Type B pancreatic cell (in vitro differentiated cells): ENCODE measurements at places on chromosomes 5 and 9. TPM values are rescaled to one million over a fixed set of nuclear protein-coding genes. Genes with fewer than 3 reads are reported as not detected.

GRCh38 chr5:77633207-77633675 is 5.3 kb downstream of the OTP start:
- no peaks in the 10 kb centered on the region for H3K36me3 ChIP-seq
- DNase-seq: no peak
- H3K27ac ChIP-seq: no peak overlapping the region
- H3K4me3 ChIP-seq: no peak overlapping the region

DNA sequence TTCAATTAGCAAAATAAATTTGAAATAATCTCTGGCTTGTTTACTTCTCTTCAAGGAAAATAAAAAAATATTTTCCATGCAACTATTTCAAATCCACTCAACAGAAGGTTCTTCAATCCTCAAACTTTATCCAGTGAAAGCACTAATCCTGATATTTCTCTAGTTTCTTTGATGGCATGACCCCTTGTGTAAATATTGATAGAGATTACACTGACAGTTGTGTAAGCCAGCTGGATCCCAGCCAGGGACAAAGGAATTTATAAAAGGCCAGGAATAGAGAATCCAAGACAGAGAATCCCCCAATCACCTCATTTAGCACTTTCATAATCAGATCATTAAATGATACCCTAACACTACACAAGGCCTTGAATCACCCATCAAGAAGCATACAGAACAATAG is 135.2 kb downstream of the GNA14 start:
- H3K27ac ChIP-seq: no peak overlapping the region
- H3K36me3 ChIP-seq: no peaks in the 10 kb centered on the region
- H3K4me1 ChIP-seq: peaks cover 14% of the 10 kb centered on the region
- H3K4me3 ChIP-seq: no peak overlapping the region

- no peak overlapping the region for H3K27ac ChIP-seq
- peaks cover 14% of the 10 kb centered on the region for H3K4me1 ChIP-seq
- no peak overlapping the region for H3K4me3 ChIP-seq
- no peaks in the 10 kb centered on the region for H3K27me3 ChIP-seq
- no peak for DNase-seq
Observed at GRCh38 chr5:154236536-154237375, 46.2 kb downstream of the GALNT10 start.

DNA sequence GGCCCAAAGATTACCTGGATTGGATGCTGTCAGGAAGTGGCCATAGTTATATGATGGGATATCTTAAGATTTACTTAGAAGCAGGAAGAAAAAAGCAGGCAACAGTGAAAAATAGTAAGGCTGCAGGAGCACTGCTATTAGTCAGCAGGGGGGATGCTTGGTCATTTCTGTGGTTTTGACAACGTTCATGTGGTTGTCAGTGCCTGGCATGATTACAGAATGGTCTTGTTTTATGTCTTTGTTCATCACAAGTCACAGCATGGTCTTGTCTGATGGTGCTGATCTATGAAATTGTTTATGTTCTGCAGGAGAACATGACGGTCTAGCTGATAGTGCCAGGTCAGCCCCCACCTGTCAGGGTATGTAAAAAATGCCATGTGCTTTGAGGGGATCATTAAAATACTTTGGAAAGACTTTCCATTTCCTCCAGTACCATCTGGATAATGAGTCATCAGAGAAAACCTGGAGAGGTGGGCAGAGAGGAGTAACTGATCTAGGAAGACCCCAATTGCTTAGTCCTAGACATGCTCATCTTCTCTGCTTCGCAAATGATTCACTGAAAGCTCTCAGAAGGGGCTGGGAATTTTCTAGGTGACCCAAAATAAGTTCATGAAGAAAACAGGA is 48.5 kb downstream of the PLGRKT start:
- no peak overlapping the region for H3K4me3 ChIP-seq
- H3K27me3 ChIP-seq: no peaks in the 10 kb centered on the region
- H3K36me3 ChIP-seq: no peaks in the 10 kb centered on the region
- H3K4me1 ChIP-seq: peaks cover 5% of the 10 kb centered on the region

DNA sequence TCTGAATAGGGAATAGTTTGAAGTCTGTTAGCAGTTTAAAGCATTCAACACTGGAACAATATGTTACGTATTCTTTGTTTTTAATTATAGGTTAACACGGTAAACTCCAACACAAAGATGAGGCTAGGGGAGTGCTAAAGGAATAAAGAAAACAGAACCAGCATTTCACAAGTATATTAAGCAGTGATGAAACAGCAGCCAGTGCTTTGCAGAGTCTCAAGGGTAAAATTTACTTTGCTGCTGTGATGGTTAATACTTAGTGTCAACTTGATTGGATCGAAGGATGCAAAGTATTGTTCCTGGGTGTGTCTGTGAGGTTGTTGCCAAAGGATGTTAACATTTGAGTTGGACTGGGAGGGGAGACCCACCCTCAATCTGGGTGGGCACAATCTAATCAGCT is 30.0 kb upstream of the GSN start:
- no peak for DNase-seq
- H3K27me3 ChIP-seq: no peaks in the 10 kb centered on the region
- H3K4me3 ChIP-seq: no peak overlapping the region
- peaks cover 20% of the 10 kb centered on the region for H3K4me1 ChIP-seq
- H3K36me3 ChIP-seq: no peaks in the 10 kb centered on the region

GRCh38 chr5:111795142-111795541 is 38.1 kb upstream of the NREP start:
- no peaks in the 10 kb centered on the region for H3K4me1 ChIP-seq
- no peak overlapping the region for H3K27ac ChIP-seq
- no peak overlapping the region for H3K4me3 ChIP-seq

DNA sequence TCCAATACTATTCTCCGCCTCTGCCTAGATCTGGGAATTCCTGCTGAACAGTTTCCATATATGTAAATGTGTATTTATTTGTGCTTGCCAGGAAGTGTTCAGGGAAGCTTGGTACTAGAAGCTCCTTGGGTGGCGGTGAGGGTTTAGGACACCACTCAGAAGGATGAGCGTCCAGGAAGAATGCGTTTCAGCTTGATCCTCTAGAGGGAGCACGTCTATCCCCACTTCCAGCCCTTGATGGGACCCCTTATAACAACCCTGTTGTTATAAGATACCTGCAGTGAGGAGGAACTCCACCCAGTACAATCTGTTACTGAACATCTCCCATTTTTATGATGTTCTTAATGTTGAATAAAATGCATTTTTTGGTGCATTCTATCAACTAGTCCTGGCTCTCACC is 88.9 kb downstream of the CYFIP2 start:
- H3K4me1 ChIP-seq: peaks cover 9% of the 10 kb centered on the region
- no peaks in the 10 kb centered on the region for H3K27me3 ChIP-seq
- no peak for DNase-seq
- H3K4me3 ChIP-seq: no peak overlapping the region

GRCh38 chr9:78542491-78543181 is 245.7 kb downstream of the PSAT1 start:
- H3K27me3 ChIP-seq: peaks cover 17% of the 10 kb centered on the region
- H3K4me1 ChIP-seq: peaks cover 27% of the 10 kb centered on the region
- no peak overlapping the region for H3K4me3 ChIP-seq

- H3K27me3 ChIP-seq: peaks cover 16% of the 10 kb centered on the region
- peaks cover 8% of the 10 kb centered on the region for H3K4me1 ChIP-seq
- H3K27ac ChIP-seq: no peak overlapping the region
- DNase-seq: no peak
- H3K4me3 ChIP-seq: no peak overlapping the region
- H3K36me3 ChIP-seq: peaks cover 11% of the 10 kb centered on the region
Observed at GRCh38 chr5:168092209-168093185, 198.9 kb upstream of the WWC1 start.

DNA sequence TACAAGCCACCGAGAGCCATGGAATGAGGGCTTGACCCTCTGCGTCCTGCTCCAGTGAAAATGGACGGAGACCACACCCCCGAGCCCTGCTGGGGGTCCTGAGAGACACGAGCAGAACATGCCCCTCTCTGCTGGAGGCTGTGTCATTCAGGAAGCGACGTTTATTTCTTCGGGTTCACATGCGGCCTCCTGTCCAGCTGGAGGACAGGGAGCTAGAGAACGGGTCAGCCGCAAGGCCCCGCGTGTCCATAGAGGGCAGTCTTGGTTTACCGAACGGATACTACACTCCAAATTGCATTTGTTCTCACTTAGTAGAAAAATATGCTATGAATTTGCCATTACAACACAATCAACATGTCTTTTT is 36.1 kb downstream of the MRPL36 start:
- DNase-seq: peak; percentile 58
- peaks cover 19% of the 10 kb centered on the region for H3K27me3 ChIP-seq
- H3K36me3 ChIP-seq: no peaks in the 10 kb centered on the region
- H3K4me1 ChIP-seq: peaks cover 5% of the 10 kb centered on the region
- H3K4me3 ChIP-seq: no peak overlapping the region

The SSBP2 gene
- 85.2 and 102 TPM in 2 replicates for total RNA-seq

The LHX3 gene
- total RNA-seq: 0.10 and 0.90 TPM in 2 replicates

The SV2C gene
- 0.64 and 6.9 TPM in 2 replicates for total RNA-seq
